ENCODE measurements at places on chromosomes 11 and 22.

DNA sequence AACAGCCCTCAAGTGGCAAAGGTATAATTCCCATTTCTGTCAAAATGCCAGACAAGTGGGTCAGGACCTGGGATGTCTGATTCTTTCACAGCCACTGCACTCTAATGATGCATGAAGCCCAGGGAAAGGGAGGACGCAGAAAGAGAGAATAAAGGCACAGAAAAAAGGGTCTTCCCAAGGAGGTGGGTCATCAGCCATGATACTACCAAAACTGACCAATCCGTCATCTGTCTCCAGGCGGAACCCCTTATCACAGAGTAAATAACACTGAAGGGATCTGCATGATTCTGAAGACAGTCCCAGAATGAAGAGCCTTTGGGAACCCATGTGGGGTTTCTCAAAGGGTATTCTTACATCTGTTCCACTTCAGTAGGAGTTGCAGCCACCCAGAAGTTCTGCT, 73.8 kb upstream of the OPCML start:
- DNase-seq: no peak

DNA sequence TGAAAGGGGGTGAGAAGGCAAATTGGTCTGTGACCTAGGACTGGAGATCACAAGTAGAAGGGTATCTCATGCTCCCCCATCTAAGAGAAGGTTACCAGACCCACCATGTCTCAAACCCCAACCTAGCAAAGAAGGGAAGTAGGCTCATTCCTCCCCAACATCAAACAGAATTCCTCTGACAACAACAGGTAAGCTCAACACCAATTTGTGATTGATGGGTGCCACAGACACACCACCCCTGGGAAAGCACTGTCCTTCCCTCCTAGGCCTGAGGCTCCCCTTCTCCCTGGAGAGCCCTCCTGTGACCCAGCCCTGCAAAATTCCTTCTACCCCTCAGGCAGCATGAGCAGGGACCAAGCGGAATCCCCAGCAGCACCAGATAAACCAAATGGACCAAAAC, 154.3 kb downstream of the BUD13 start:
- no peak for DNase-seq

GRCh38 chr11:75737314-75737713, 19.7 kb downstream of the MOGAT2 start:
- no peak for DNase-seq

DNA sequence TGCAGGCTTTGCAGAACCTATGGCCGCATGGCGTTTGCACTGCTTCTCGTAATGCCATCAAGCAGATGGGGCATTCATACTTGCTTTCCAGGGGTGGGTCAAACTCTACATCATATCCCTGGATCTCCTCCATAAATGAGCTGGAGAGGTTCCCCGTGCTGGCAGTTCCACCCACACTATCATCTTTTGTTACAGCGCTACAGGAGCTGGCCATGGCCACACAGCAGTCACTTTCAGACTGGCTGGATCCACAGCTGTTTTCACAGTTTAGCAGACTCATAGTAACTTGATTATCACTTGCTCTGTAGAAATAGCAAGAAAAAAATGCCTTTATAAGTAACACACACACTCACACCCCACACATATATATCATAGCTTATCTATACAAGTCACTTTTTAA, 8.8 kb downstream of the TRAF6 start:
- DNase-seq: no peak

- peak; percentile 51 for DNase-seq
Observed at GRCh38 chr22:42367980-42368378, 64.2 kb downstream of the NFAM1 start.

DNA sequence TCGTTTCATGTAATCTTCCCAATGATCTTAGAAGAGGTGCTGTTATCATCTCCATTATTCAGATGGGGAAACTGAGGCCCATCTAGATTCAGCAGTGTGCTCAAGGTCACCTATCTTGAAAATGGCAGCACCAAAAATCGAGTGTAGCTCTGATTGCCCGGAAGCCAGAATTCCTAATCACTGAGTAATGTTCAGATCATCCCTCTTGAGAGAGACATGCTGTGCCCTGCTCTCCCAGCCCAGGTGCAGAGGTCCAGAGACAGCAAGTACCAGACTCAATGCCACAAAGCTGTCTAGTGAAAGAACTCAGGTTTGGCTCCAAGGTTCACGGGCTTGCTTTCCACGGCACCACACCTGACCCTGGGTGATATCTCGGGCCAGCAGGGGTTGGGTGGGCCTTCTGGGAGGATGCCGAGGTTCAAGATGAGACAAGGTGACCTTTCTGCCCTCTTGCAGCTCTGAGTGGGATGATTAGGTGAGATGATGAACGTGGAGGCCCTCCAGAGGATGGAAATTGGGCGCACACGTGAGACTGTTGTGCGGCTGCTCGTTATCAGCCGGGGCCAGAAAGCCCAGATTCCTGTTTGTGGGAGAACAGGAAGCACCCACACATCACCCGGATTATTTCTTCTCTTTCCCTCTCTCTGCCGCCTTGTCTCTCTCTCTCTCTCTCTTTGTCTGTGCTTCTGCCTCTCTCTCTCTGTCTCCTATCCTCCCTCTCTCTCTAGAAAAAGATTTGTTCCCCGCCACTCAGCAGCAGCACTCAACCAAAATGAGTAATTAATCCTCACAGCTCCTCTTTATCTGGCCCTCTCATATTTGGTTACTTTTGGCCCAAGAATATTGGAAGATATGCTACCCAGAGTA, 19.0 kb upstream of the RASD2 start:
- DNase-seq: no peak

DNA sequence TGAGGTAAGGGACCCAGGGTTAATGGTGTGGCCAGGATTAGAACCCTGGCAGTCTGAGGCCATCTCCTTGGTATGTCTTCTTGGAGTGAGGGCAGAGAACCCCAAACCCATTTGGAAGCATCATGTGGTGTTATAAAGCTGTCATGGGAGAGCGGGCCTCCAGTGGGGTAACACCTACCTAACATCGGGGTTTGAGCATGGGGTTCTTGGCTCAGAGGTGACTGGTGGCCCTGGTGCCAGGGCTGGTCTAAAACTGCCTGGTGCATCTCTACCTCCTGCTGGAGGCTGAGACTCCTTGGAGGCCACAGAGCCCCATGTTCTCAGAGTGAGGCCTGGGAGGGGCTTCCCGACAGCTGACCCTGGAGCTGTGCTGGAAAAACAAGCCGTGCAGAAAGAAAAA, 4.5 kb downstream of the PRDM11 start:
- no peak for DNase-seq

DNA sequence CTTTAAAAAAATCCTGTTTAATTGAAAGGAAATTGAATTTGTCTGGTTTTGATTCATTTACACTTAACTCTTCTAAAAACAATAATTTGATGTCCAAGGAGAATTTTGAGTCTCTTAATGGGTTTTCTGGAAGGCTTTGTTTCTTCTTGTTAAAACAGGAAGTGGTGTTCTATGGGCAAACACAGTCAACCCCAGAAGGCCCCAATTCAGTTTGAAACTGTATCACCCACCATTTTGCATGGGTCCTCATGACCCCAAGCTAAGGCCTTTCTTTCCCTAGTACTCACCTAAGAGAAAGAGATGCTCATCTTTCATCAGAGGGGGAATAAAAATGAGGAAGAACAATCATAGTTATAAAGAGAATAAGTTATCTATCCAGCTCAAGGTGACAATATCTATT, 10.6 kb downstream of the FLI1 start:
- DNase-seq: no peak

DNA sequence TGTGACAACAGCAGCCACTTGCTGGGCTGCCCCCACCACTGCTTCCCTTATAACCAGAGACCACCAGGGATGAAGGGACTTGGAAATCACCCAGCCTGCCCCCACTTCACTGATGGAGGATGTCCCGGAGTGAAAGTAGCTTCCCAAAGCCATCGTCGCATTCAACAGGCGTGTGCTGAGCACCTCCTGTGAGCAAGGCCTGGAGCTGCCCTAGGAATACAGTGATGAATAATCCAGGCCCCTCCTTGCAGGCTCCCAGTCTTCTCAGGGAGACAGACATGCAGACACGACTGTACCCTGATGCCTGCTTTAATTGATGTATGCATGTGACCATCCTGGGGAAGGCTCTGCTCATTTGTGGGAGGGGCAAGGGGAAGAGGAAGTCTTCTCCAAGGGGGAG, 22.6 kb downstream of the PTPN5 start:
- DNase-seq: no peak

Data from NCI-H1417 (cell line).